ENCODE measurements at places on chromosomes 3 and 15.

DNA sequence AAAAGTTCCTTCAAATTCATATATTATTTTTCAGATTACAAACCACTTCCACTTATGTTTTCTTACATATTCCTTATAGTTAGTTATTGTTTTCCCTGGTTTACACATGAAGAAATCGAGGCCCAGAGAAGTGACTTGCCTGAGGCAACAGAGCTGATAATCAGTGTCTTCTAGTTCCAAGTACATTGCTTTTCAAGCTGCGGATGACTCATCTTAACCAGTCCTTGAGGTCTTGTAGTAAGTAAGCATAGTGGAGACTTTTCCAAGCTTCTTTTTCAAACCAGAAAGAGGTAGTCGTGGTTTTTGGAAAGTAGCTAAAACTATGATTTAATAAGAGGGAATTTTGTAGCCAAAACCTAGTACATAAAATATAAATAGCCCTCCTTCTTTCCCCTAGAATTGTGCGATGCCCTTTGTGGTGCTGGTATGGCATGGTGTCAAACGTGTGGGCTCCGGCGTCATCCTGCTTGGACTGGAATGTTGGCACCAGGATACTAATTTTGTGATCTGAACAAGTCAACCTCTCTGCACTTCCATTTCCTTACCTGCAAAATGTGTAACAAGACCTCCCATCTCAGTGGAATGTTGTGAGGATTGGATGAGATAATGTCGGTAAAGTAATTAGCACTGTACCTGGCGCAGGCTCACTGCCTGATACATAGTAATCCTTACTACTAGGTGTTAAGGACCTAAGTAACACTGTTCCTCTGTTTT lies 19.0 kb upstream of the DLG1 start:
- DNase-seq = no peak

DNA sequence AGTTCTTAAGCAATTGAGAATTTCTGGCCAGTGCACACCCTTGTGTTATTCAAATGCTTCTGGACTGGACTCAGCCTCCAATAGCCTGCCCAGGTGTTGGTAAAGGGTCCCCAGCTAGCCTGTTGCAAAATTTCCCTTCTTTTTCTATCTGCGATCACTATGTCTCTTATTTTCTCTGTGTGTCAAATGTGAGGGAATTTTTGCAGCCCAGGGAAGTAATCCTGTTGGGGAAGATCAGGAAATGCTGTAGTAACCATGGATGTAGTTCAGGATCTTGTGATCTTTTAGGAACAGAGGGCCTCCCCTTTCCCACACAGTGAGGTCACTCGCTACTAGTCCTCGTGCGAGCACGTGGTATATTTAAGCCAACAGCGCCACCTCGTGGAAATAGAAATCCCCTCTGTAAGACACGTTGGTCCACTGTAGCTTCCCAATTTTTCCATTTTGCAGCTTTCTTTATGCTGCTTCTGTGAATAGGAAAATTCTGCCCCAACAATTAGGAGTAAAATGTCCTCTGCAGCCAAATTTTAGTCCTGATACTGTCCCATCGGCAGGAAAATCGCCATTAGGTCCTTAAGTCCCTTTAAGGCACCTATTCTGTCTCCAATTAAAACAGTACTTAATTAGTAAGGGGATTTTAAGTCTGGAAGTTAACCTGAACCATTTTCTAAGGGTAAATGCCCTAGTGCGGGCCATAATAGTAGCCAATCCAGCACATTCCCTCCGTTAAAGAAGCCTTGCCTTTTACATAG lies 4.0 kb upstream of the SMCO1 start:
- no peak for DNase-seq

- DNase-seq = no peak
Observed at GRCh38 chr3:123384256-123384655, 64.6 kb downstream of the ADCY5 start.

DNA sequence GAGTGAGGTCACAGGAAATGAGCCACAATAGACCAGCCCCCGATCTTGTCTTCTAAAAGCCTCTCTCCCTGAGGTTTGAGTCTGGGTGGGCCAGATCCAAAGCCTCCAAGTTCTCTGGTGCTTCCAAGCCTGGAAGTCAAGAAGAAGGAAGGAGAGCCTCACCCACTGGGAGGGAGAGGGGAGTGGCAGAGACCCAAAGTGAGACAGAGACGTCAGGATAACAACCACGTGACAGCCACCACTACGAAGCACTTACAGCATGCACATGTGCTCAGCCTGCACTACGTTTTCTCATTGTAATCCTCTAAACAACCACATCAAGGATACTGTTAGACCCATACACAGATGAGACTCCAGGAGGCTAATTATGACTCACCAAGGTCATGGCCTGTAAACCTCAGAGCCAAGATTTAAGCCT lies 197.3 kb upstream of the LINGO1 start:
- DNase-seq = no peak

DNA sequence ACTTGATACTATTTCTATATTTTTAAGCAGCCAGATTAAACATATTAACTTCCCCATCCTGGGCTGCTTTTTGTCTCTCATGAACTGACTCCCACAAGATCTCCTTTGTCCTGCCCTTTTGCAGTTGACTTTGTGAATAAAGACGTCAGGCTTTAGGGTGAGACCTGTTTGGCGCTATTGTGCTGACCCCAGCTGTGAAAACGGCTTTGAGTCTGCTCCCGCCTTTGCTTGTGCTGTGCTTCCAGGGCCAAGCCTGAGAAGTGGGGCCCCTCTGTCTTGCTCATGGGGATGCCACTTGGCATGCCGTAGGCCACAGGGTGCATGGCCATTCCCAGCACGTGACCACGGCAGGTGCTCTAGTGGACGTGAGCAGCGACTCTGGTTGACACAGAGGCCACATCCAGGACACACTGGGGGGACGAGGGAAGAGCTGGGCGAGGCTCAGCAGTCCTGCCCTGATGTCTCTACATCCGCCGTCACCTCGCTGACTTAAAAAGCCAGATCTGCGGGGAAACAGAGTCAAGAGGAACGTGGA lies 268.9 kb upstream of the LYSMD4 start:
- no peak for DNase-seq

DNA sequence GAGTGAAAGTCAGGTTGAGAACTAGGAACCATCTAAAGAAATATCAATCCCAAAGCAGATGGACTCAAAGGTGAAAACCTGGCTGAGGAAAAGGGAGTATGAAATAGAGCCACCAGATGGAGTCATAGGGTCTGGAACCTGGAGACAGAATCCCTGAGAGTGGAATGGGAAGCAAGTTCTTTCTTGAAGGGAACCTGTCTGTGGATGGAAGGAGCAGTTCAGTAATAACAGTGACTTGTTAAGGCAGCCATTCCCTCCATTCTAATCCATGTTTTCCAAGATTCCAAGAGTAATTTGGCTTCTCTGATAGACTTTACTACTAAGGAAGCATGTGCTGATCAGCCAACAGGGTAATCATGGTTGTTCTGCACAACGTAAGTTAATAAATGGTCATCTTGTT lies 22.5 kb upstream of the AQP9 start:
- DNase-seq = no peak

DNA sequence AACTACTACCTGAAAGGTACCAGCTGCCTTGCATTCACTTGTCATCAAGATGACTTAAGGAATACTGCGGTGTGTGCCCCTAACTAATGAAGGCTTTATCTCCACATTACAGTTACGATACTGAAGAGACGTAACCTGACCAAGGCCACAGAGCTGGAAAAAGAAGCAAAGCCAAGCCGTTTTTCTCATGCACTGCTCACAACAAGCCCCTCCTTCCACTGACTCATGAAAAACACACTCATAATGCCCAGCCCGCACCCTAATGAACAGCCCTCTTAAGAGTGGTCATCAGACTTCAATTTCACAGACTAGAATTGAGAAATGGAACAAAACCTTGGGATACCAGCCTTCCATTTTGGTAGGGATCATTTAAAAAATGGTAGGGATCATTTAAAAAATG lies 11.6 kb downstream of the PSMD6 start:
- no peak for DNase-seq

DNA sequence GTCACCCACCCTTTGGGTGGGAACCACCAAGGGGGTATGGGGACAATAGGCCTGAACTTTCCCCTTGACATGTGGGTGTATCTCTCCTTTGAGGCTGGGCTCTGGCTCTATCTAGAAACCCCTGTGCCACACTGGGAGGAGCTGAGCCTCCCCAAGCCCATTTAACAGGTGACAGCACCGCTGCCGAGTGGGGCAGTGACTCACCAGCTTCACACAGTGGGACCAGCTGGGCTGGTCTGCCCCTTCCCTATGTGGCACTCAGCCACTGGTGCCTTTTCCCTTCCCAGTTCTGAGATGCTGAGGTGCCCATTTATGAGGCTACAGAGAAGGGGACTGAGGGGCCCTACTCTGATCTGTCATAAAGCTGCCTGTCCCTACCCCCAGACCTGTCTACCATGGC lies 5.1 kb downstream of the PSTPIP1 start:
- DNase-seq = no peak

DNA sequence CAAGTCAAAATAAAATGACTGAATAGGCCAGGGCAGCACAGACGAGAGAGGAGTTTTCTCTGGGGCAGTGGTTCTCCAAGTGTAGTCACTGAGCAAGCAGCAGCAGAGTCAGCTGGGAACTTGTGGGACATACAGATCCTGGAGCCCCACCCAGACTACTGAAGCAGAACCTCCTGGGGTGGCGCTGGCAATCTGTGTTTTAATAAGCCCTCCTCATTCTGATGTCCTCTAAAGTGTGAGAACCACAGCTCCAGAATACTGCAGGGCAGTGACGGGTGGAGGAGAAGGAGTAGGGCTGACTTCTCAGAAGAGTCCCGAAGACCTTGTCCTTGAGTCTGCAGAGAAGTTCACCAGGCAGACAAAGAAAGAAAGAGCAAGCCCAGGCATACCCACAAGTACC lies 251.3 kb upstream of the HES1 start:
- no peak for DNase-seq

DNA sequence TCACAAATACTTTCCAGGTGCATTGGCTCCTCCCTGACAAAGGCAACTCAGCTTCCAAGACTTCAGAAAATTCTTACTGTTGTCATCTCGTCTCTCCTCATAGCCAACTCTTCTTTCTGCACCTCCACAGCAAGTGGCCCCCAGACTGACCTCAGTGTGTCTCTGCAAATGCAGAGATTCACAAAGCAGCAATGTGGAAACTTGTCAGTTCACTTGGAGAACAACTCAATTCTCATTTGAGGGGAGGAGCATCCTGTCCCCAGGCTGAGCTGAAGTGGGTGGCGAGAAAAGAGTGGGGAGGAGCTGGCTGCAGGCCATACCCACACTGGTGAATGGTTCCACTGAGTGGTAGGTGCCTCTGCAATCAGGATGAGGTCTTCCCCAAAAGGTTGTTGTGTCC lies 248.7 kb upstream of the IL12A start:
- no peak for DNase-seq

DNA sequence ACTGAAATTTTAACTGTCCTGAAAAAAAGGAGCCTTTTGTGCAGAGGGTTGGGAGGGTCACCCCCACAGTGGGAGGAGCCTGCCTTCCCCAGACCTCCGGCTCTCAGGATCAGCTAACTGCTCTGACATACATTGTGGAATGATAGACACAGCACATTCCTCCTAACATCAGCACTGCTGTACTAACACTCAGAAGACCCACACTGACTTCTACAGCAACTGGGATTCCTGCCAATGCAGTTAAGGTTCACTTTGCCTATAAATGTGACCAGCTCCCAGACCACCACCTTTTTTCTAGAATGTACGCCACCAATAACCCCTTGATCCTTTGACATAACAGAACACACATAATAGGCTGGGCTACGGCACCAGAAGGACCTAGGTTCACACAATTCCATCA lies 3.2 kb downstream of the CPEB1 start:
- no peak for DNase-seq

DNA sequence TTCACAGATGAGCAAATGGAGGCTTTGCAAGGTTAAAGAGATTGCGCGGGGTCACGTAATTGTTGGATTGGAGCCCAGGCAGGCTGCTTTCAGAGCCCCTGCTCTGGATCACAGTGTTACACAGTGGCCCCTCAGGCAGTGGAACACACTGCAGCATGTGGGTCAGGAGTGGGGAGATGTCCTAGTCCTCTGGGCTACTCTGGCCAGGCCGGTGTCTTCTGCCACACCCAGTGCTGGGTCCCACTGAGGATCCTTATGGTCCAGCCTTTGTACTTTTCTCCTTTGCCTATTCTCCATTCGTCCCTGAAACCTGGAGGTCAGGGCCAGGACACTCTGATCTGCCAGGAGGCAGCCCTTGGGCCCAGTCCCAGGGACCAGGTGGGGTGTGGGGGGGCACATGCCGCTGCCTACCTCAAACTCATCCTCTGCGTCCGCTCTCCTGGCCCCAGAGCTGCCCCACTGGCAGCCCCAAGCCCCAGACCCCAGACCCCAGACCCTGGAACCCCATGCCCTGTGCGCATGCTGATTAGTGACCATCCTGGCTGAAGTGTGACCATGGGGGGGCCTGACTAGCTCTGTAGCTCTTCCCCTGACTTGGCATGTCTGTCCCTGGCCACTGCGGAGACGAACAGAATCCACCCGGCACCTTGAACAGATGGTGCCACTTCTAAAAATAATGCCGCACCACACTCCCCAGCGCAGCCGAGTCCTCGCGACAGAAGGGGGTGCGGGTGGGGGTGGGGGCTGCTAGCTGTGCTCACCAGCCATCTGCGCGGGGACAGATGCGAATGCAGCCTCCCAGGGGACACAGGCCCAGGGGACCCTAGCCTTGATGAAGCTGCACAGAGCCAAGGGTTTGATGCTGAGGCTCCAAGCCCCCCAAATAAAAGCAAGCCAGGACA lies 41.6 kb downstream of the ATP2B2 start:
- DNase-seq = no peak

GRCh38 chr3:48276911-48277641 lies 36.2 kb downstream of the ZNF589 start:
- DNase-seq = no peak

- no peak for DNase-seq
Observed at GRCh38 chr3:123584284-123584987, 417 bp downstream of the HACD2 start.

DNA sequence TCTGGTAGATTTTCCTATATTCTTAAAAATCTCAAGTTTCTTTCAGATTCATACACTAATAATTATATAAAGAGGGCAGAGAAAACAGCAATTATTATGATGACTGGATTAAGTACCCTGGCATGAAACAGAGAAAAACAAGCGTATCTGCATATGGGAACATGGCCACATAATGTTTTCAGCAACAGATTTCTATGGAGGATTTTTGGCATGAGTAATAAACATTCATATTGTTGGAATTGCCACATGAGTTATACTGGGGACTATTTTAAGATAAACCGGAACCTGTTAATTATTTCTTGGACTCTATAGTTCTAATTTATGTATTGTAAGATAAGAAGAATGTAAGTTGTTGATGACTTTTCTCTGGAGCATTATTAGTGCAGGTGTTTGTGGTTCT lies 112.7 kb downstream of the OXSM start:
- no peak for DNase-seq

DNA sequence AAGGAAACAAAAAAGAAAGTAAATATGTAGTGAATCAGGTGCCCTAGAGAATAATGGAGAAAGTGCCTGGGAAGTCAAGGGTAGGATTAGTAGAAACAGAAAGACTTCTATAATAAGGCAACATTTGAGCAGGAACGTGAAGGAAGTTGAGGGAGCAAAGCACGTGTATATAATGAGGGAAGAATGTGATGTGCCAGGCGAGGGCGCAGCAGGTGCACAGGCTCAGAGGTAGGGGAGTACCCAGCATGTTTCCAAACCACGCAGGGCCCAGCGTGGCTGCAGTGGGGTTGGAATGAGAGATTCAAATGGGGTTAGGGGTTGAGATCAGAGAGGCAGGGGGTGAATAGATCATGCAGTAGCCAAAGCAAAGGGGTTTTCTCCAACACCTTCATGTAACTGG lies 91.9 kb upstream of the VGLL4 start:
- no peak for DNase-seq

GRCh38 chr3:177211503-177212277 lies 14.4 kb upstream of the TBL1XR1 start:
- DNase-seq = no peak

All from GM12892 (cell line).